Retina (tissue), 1 donor: ENCODE measurements at places on chromosomes 7 and 10.
A peak's percentile ranks its signal among the peaks of the same experiment; 100 is the strongest.

DNA sequence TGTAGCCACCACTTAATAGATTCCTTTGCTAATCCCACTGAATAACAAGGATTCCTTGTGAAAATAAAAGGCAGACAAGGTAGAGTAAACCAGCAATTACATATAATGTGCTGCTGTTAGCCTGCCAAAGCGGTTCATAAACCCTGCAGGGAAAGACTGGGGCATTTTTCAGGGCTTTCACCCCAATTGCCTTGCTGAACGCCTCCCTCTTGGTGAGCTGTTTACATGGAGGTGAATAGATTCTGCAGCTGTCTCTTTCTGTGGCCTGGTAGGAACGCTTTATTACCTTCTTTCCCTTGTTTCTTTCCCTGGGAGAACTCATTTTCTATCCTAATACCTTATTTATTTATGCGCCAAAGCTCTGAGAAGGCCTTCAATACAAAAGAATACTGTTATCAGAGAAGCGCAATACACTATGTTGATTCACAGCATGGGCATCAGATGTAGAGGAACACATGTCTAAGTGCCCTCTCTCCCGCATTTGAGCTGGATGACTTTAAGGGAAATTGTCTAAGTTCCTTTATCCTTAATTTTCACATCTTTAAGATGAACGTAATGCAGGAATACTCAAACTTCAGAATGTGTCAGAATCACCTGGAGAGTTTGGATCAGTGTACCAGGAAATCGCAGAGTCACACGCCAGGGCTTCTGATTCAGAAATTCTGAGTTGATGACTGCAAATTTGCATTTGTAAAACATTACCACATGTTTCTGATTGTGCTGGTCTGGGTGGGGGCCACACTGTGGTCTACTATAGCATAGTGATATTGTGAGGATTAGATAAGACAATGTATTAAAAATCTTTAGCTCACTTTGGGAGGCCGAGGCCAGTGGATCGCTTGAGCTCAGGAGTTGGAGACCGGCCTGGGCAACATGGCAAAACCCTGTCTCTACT, 1203.8 kb downstream of the SORCS3 start:
- DNase-seq, result no peak

DNA sequence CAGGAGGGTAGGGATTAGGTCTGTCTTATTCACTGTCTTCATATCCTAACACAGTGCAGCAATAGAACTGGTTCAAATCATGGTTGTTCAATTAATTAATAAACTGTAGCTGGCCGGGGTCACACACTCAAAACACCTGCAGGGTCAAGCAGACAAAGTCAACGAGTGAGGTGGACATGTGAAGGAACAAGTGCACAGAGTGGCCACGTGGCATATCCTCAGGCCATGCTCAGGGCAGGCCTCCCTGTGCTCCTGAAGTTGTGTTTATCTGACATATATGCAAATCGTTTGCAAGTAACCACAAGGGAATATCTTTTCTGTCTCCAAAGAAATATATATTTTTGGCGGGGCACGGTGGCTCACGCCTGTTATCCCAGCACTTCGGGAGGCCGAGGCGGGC, 98.5 kb upstream of the ZMIZ1 start:
- no peak for DNase-seq

GRCh38 chr7:143049362-143049761, 2.8 kb upstream of the OR6V1 start:
- no peak for DNase-seq

GRCh38 chr10:101671453-101671852, 23.5 kb downstream of the FBXW4 start:
- DNase-seq, result no peak

DNA sequence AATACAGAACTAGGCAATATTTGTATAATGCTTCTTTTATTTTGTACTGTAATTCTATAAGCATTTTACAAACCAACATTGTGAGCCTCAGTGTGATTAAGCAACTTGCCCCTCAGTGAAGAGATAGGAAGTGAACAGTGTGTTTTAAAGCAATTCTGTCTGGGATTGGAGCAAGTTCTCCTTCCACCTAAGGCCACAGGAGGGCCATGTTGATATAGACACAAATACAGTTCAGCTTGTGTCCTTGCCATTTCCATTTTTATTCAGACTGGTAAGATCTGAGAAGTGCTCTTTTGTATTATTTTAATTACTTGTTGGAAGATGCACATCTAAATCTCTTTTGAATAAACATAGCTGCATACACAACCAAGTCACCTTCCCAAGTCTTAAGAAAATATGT, 416.3 kb upstream of the COBL start:
- no peak for DNase-seq

DNA sequence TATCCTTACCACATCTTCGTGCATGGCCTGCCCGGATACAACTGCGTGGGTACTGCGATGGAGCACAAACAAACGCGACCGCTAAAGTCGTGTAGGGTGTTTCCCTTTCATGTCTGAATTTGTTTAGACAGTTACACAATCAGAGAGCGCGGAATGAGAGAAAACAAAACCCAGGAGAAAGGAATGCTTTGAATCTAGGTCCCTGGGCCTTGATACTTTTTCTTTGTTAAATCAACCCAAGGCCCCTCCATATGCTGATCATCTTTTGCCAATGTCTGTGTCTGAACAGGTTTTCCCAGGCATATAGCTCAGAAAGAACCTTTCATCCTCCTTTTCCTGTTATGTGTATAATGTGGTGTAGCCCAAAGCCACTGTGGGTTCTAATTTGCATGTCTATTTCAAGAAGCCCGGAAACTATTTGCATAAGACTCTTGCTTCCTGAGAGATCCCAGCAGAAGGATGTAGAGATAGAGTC, 145.8 kb downstream of the FRMD4A start:
- no peak for DNase-seq

DNA sequence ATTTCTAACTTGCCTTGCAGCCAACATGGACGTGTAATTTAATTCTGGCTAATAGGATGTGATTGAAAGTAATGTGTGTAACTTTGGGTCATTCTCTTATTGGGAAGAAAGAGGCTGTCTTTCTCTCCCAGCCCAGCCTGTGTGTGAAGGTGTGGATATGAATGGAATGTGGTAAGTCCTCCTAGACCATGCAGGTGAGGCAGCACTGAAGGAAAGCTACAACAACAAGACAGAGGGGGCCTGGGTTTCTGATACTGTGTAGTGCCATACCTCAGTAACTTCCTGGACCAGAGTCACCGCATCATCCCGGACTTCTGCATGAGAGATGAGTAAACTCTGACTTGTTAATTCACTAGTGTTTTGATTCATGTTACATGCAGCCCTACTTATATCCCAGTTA, 237.0 kb downstream of the EXOC4 start:
- no peak for DNase-seq

DNA sequence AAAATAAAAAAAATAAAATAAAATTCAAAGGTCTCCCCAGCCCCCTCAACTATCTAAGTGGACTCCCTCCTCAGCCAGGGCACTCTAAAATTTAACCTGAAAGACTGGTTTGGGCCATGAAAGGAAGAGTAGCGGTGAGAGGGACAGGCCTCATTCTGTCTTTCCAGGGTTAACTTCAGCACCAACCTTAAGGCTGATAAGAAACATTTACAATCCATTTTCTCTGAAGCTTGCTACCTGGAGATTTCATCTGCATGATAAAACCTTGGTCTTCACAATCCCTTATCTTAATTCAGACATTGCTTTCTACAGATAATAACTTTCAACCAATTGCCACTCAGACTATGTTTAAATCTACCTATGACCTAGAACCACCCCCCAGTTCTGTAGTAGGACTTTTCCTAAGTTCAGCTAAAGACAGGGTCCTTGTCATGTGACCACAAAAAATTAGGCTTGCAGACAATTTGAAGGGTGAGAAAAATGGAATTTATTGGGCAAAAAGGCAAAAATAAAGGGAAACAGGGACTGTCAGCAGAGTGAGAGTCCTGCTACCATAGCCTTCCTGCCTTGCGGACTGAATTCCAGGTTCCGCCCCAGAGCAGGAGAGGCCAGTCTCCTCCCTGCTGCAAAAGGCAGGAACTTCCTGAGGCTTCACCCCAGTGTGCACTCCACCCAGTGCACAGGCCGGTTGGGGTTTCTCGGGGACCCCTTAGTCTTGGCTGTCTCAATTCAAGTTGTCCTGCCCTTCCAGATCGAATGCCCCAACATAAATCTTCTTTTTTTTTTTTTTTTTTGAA, 26.0 kb downstream of the AGK start:
- DNase-seq, result no peak

- DNase-seq, result no peak
Measured at GRCh38 chr10:16795410-16796073, 21.7 kb downstream of the RSU1 start.

- DNase-seq, result no peak
Measured at GRCh38 chr10:122845783-122846332, at the start of gene CUZD1. CUZD1 (minus strand) TSS chr10:122845857; CDS start chr10:122845843, 14 bp downstream.

DNA sequence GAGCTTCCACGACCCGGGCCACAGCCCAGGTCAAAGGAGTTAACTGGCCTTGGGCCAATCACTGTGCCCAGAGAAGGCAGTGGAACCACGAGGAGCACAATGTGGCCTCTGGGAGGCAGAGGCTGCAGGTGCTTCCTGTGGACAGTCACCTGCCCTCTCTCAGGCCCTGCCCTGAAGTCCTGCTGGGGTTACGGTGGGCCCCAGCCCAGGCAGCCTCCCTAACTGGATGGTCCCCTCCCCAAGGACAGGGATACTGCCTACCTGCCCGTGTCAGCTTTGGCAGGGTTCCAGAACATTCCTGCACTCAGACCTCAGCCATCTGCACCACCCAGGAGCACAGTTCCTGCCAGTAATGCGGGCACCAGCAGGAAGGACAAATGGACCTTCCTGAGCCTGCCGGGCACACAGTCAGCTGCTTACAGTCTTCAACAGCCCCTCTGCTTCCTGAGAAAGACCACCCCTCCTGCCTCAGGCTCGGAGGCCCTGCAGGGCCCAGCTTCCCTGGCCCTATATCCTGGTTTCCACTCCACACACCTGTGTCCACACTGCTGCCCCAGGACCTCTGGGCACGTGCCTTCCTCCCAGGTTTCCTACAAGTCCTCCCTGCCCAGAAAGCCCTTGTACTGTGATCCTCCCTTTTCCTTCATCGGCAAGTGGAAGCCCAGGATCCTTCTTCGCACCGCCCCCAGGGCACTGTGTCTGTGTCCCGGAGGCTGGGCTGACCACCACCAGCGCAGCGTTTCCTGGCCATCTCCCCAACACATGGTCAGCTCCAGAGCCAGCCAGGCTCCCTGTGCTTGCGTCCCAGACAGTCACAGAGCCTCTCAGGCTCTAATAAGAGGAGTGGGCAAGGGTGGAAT, 23.3 kb downstream of the WDR86 start:
- DNase-seq, result no peak

- no peak for DNase-seq
Measured at GRCh38 chr7:21538936-21539495, 3.8 kb upstream of the DNAH11 start.

- DNase-seq, result peak; percentile 22
Measured at GRCh38 chr10:84156768-84157167, 16.8 kb upstream of the GPR15LG start.

DNA sequence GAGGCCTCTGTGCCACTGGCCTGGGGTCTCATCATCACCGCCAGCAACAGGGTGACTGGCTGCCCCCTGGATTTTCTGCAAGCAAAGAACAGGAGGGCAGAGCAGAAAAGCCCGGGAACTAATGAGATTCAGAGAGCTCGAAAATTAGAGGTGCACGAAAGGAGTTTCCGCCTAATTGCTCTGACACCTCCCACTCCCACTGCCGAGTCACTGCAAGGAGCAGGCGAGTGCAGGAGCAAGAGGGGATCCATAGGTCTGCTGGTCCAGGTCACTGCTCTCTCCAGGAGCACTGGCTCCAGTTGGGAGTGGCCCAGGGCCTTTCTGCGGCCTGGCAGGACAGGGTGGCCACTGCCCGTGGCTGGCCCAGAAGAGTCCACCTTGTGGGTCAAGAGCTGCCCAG, 276.2 kb downstream of the KCNMA1 start:
- DNase-seq, result no peak

GRCh38 chr10:48600645-48601505, 4.0 kb downstream of the ARHGAP22 start:
- DNase-seq, result no peak

DNA sequence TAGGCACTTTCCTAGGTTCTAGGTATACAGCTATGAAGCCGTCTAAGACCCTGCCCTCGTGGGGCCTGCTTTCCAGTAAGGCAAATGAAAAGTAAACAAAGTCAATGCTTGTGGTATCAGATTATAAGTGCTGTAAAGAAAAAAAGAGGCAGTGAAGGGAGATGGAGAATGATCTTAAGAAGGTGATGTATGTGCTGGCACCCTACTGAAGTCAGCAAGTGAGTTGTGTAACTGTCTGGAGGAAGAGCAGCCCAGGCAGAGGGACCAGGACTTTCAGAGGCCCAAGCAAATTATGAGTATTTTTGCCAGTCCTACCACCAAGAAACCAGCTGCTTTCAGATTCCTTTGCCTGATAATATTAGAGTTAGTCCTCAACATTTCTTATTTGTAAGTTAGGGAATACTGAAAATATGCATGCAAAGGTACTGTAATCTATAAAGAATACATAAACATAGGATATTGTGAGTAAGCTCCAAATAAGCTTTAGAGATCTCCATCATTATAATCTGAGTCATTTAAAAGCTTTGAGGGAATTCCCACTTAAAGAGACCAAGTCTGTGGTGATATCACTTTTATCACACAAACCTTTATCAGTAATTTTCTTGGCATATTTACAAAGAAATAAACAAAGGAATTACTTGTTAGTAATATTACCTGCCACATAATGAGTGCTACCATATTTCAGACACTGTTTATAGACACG, 329.2 kb upstream of the LRGUK start:
- DNase-seq, result no peak

DNA sequence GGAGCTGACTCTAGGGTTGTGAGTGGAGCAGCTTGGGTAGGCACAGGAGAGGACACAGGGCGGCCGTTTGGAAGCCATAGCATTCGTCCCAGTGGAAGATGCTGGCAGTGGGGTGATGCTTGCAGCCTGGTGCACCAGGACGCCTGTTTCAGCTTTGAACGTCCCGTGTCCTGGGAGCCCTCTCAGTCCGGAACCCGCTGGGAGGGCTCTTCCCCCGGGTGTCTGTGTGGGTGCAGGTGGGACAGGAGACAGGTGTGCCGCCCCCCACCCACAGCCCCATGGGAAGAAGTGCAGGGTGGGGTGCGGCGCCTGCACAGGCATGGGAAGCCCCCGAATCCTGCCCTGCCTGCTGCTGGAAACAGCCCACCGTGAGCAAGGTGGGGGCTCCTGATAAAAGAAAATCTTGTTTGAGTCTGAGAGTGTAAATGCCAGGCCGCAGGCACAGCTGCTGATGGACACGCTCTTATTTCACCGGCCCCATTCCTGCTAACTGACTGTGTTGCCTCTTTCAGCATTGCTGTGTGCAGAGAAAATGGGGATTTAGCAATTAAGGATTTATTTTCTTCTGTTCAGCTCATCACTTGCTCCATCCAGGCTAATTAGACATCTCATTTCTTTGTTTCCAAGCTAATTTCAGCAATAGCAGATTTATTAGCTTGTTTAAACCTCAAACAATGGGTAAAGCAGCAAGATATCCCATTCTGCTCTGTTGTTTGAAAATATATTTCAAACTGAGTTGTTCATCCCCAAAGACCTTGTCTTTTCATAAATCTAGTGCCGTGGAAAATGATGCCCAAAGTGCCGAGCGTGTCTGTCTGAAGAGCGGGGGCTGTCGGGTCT, 54.9 kb upstream of the DPYSL4 start:
- no peak for DNase-seq

- no peak for DNase-seq
Measured at GRCh38 chr7:32256811-32257210, 186.6 kb upstream of the PDE1C start.
